ENCODE measurements at places on chromosomes 7 and 10. TPM values are rescaled to one million over a fixed set of nuclear protein-coding genes. Genes with fewer than 3 reads are reported as not detected.

The OR13A1 gene
- not detected for total RNA-seq

The SPDYE9 gene
- total RNA-seq, result not detected

The HTR5A gene
- total RNA-seq, result not detected

The UTF1 gene
- total RNA-seq, result not detected

The ABCC2 gene
- total RNA-seq, result 0.64 TPM

The CPA2 gene
- 1.1 TPM for total RNA-seq

The ADCY1 gene
- total RNA-seq, result 1.2 TPM

The TWIST1 gene
- total RNA-seq, result 0.81 TPM

The CTAGE6 gene
- total RNA-seq, result not detected

The SGPL1 gene
- 68.8 TPM for total RNA-seq

The PNLIPRP1 gene
- 0.82 TPM for total RNA-seq

The BHLHA15 gene
- 1.0 TPM for total RNA-seq

The CACNB2 gene
- total RNA-seq, result 17.9 TPM

The EGFR gene
- total RNA-seq, result 66.8 TPM

The ZNF425 gene
- total RNA-seq, result 1.2 TPM

The UCN3 gene
- 6.1 TPM for total RNA-seq

The TMEM270 gene
- not detected for total RNA-seq

The NODAL gene
- total RNA-seq, result not detected

The MMRN2 gene
- 7.8 TPM for total RNA-seq

The PRF1 gene
- 2.7 TPM for total RNA-seq

The STAMBPL1 gene
- 22.4 TPM for total RNA-seq

The ZNF727 gene
- total RNA-seq, result 1.6 TPM

The C10orf90 gene
- total RNA-seq, result not detected

The CXCL12 gene
- 61.3 TPM for total RNA-seq

The PAPOLB gene
- total RNA-seq, result not detected

The LRRTM3 gene
- total RNA-seq, result not detected

The HSPA12A gene
- total RNA-seq, result 7.2 TPM

The ANKRD61 gene
- total RNA-seq, result not detected

The WEE2 gene
- not detected for total RNA-seq

The DOCK1 gene
- 65.8 TPM for total RNA-seq

The CDC14C gene
- not detected for total RNA-seq

The CFAP43 gene
- 0.34 TPM for total RNA-seq

The TEX36 gene
- total RNA-seq, result not detected

The STAG3 gene
- total RNA-seq, result 1.2 TPM

The FAM25A gene
- total RNA-seq, result not detected

The ABCB4 gene
- 0.78 TPM for total RNA-seq

The RAB18 gene
- total RNA-seq, result 110 TPM

The NME8 gene
- not detected for total RNA-seq

The WNT2 gene
- total RNA-seq, result not detected

The PAX2 gene
- total RNA-seq, result not detected

The SLC18A3 gene
- 0.12 TPM for total RNA-seq

The UNC5B gene
- 32.4 TPM for total RNA-seq

The SLC26A5 gene
- 0.22 TPM for total RNA-seq

The ATP6V0A4 gene
- not detected for total RNA-seq

The CEP55 gene
- total RNA-seq, result 2.0 TPM

The SPDYE16 gene
- total RNA-seq, result 0.12 TPM

The TDRD1 gene
- 0.64 TPM for total RNA-seq

The FRMPD2 gene
- total RNA-seq, result 0.18 TPM

The NEBL gene
- 17.9 TPM for total RNA-seq

The ZNF800 gene
- 31.7 TPM for total RNA-seq

The NRBF2 gene
- 23.8 TPM for total RNA-seq

The PRRT4 gene
- 0.20 TPM for total RNA-seq

The IL6 gene
- 0.76 TPM for total RNA-seq

The AGFG2 gene
- total RNA-seq, result 65.0 TPM

The WNT8B gene
- not detected for total RNA-seq

The LAMB4 gene
- total RNA-seq, result not detected

The APBB1IP gene
- total RNA-seq, result 4.6 TPM

The MEOX2 gene
- total RNA-seq, result 1.6 TPM
